ENCODE measurements at places on chromosomes 5 and 9. TPM values are rescaled to one million over a fixed set of nuclear protein-coding genes. Genes with fewer than 3 reads are reported as not detected.
A peak's percentile ranks its signal among the peaks of the same experiment; 100 is the strongest.

- H3K27me3 ChIP-seq = no peaks in the 10 kb centered on the region
- no peaks in the 10 kb centered on the region for H3K4me1 ChIP-seq
- H3K36me3 ChIP-seq = no peaks in the 10 kb centered on the region
- no peak overlapping the region for H3K27ac ChIP-seq
- H3K4me3 ChIP-seq = no peak overlapping the region
- DNase-seq = no peak
Measured at GRCh38 chr9:19446361-19446861, 37.6 kb downstream of the ACER2 start.

DNA sequence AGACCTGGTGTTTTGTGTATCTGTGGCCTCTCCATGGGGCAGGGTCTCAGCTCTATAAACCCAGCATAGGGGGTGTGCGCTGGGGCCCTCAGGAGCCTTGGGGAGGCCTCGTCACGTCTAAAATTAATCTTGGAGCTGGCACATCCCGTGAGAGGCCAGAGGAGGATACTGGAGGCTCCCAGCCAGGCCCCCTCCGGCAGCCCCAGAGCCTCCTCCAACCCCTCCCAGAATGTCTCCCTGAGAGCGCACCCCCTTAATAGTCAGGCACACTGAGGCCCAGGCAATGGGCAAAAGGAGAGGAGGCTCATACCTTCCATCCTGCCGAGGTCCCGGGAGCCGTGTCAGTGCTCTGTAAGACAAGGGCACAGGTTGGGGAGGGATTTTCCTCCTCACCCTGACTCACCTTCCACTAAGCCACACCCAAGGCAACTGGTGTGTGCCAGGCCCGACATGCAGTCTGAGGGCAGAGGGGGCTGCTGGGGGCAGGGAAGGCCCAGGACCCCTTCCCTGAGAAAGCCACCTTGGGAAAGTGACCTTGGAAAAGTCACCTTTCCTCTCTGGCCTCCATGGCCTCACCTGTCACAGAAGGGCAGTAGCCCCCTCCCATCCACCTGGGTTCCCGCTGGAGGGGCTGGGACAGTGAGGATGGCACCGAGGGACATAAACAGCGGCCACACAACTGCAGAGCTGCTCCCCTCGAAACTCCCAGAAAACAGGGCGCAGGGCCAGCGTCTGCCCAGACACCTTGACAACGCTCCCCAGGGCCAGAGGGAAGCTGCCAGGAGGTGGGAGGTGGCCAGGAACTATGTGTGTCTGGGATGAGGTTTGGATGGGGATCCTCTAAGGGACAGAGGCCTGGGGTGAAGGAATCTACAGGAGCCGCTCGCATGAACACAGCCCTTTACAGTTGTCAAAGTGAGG is 2.9 kb downstream of the AK1 start:
- DNase-seq = no peak
- peaks cover 5% of the 10 kb centered on the region for H3K4me1 ChIP-seq
- H3K4me3 ChIP-seq = no peak overlapping the region

DNA sequence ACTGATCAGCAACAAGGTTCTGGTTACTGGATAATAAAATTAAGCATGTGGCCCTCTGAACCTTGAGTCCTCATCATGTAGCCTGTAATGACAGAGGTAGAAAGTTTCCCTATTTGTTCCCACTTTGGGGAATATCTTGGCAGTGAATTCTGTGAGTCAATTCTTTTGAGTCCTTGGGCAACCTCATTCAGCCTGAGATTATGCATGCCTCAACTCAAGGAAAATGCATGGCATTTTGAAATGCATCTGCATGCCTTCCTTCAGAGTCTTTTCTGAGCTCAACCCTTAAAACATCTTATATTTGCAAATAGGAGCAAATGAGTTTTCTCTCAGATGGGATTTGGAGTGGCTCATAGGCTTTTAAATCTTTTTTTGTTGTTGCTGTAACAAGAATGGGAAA is 218.1 kb upstream of the CD180 start:
- no peak overlapping the region for H3K4me3 ChIP-seq
- H3K36me3 ChIP-seq = no peaks in the 10 kb centered on the region
- no peaks in the 10 kb centered on the region for H3K27me3 ChIP-seq
- no peak for DNase-seq
- H3K27ac ChIP-seq = no peak overlapping the region
- H3K4me1 ChIP-seq = no peaks in the 10 kb centered on the region

- H3K4me3 ChIP-seq = no peak overlapping the region
- no peak for DNase-seq
- H3K27me3 ChIP-seq = no peaks in the 10 kb centered on the region
- H3K36me3 ChIP-seq = no peaks in the 10 kb centered on the region
- no peaks in the 10 kb centered on the region for H3K4me1 ChIP-seq
Measured at GRCh38 chr9:114484854-114485443, 20.3 kb downstream of the WHRN start.

GRCh38 chr9:86700629-86701028 is 246.7 kb downstream of the GAS1 start:
- H3K36me3 ChIP-seq = no peaks in the 10 kb centered on the region
- H3K27me3 ChIP-seq = no peaks in the 10 kb centered on the region
- H3K4me3 ChIP-seq = 0 out of 2 replicates have a peak overlapping the region, but pooled peaks have one; percentile 2

DNA sequence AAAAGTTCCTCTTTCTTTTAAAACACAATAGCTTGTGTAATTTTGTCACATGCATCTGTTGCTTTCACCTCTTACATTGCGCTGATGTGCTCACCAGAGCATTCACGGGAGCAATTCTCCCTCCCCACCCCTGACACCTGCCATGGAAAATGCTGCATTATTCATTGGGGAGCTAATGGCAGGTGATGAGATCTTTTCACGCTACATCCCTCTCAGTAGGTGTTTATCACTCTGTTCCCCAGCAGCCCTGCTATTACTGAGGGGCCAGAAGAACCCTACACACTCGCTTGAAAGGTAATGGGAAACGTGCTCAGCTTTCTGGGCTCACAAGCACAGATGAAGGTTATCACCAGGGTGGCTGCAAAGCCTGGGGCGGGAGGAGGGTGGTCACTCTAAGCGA is 398.0 kb downstream of the PSAT1 start:
- no peak overlapping the region for H3K4me3 ChIP-seq
- no peaks in the 10 kb centered on the region for H3K36me3 ChIP-seq

DNA sequence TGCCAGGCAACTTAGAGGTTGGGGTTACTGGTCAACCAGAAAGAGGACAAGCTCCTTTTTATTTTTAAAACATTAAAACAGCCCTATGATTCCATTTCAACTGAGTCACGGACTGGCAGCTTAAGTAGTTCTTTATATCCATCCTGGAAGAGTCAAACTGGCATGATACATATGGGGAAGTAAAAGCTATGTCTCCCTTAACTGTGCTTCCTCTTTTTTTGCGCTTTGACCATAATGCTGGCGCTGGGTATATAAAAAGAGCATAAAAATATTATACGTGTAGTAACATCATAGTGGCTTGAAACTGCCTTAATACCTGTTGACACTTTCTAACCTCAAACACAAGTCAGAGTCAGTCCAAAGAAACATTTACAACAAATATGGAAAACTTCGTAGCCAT is 274.4 kb downstream of the CSNK1G3 start:
- peaks cover 29% of the 10 kb centered on the region for H3K4me1 ChIP-seq
- no peak for DNase-seq
- H3K4me3 ChIP-seq = no peak overlapping the region
- peak overlapping the region; percentile 93 for H3K27ac ChIP-seq

DNA sequence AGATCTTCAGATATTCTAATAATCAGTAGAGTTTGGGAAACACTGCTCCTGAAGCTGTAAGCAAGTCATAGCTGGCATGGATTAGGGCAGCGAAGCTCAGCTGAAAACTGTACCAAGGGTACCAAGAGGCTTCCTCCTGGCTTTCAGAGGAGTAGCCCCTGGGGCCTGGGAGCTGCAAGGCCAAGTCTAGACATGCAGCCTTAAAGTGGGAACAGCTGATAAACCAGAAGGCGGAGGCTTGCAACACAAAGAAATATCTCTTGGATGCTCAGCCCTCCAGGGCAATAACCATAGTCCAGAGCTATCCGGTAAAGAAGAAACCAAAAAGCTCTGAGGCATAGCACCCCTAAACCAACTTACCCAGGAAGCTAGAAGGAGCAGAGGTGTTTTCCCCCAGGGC is 51.5 kb downstream of the MRPS30 start:
- H3K27ac ChIP-seq = no peak overlapping the region
- no peak overlapping the region for H3K4me3 ChIP-seq
- no peaks in the 10 kb centered on the region for H3K36me3 ChIP-seq
- no peaks in the 10 kb centered on the region for H3K4me1 ChIP-seq

DNA sequence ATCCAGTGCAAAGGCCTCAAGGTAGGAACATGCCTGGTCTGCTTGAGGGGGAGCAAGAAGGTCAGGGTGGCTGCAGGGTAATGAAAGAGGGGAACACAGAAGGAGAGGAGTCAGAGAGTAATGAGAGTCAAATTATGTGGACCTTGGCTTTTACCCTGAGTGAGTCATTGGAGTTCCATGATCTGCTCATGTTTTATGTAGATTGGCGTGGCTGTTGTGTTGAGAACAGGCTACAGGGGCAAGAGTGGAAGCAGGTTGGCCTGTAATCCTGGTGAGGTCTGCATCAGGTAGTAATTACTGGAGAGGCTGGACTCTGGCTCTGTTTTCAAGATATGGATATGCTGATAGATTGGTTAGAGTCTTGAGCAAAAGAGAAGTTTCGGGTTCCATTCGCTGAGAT is 177.7 kb upstream of the NR3C1 start:
- DNase-seq = no peak
- no peak overlapping the region for H3K27ac ChIP-seq
- H3K36me3 ChIP-seq = no peaks in the 10 kb centered on the region
- H3K4me1 ChIP-seq = no peaks in the 10 kb centered on the region
- no peak overlapping the region for H3K4me3 ChIP-seq
- no peaks in the 10 kb centered on the region for H3K27me3 ChIP-seq

DNA sequence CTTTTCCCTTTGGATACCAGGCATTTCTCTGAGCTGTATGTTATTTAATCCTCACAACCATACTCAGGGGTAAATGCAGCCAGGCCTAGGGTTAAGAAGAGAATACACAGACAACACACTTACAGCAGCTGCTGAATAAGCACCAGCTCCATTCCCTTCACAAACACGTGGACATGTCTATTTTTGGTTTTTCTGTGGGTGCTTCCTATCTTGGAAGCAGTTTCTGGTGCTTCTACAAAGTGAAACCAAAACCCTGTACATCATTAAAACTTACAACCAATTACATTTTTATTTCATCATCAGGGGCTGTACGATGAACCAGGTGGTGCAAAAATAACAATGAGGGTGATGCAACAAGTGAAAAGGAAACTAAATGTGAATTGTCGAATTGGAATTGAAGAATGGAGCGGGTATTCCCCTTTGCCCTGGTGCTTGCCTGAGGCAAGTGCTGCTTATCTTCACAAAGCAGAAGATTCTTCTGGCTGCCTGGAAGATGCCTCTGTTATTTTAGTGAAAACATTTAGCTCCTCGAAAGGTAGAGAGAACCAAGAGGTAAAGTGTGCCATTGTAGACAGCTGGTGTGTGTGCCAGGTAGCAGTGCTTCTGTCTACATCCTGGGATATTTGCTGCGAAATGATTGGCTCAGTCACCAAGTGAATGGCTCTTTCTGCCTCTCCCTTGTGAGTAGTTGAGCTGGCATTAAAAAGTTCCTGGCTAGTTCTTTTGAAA is 18.6 kb upstream of the IFNB1 start:
- H3K27ac ChIP-seq = no peak overlapping the region
- peak overlapping the region; percentile 28 for H3K4me3 ChIP-seq
- H3K27me3 ChIP-seq = no peaks in the 10 kb centered on the region
- no peaks in the 10 kb centered on the region for H3K4me1 ChIP-seq

DNA sequence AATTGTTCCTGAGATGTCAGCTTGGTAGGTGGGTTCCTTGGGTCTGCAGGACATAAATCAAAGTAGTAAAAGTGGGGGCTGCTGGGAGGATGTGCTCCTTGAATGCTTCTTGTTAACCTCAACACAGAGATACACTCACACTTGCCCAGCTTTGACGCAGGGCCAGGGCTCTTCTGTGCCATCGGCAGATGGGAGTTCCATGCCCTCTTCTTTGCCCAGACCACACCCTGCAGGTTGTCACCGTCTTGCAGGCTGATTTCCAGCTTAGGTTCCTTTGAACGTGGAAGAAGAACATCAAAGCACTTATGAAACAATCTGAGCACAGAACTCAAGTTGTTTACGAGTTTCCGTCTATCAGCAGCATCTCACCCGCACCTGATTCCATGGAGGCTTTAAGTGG is 11.0 kb downstream of the DBH start:
- H3K27ac ChIP-seq = no peak overlapping the region
- no peak for DNase-seq
- no peaks in the 10 kb centered on the region for H3K4me1 ChIP-seq
- no peaks in the 10 kb centered on the region for H3K36me3 ChIP-seq
- H3K4me3 ChIP-seq = no peak overlapping the region

DNA sequence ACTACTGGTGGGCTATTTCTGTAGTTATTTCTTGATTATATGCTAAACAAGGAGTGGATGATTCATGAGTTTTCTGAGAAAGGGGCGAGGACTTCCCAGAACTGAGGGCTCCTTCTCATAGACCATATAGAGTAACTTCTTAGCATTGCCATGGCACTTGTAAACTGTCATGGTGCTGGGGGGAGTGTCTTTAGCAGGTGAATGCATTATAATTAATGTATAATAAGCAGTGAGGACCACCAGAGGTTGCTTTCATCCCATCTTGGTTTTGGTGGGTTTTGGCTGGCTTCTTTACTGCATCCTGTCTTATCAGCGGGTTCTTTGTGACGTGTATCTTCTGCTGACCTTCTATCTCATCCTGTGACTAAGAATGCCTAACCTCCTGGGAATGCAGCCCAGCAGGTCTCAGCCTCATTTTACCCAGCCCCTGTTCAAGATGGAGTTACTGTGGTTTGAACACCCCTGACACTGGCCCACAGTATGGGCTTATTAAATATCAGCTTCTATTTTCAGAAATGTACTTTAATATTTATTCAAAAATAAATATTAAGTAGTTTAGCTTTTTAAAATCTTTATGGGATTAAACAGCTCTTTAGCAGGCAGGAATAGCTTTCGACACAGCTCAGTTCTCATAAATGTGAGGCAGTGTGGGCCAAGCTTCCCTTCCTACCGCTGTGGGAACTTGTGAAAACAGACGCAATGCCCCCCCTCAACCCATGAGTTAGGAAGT is 44.4 kb downstream of the GALNT12 start:
- DNase-seq = no peak
- H3K4me1 ChIP-seq = peaks cover 5% of the 10 kb centered on the region
- H3K36me3 ChIP-seq = no peaks in the 10 kb centered on the region
- H3K27ac ChIP-seq = no peak overlapping the region

- no peak overlapping the region for H3K27ac ChIP-seq
- H3K4me1 ChIP-seq = no peaks in the 10 kb centered on the region
- DNase-seq = no peak
Measured at GRCh38 chr5:171835066-171835465, 49.4 kb downstream of the SMIM23 start.

Gene PDE6A
- total RNA-seq = 0.47 TPM

Gene CENPP
- 24.2 TPM for total RNA-seq

Gene LRRC70
- total RNA-seq = 0.68 TPM

Gene PLK2
- total RNA-seq = 38.8 TPM

Gene BARX1
- not detected for total RNA-seq

Gene TMEM171
- total RNA-seq = not detected

Gene COL23A1
- total RNA-seq = not detected

Gene LHX6
- 6.3 TPM for total RNA-seq

Data from SJCRH30 (cell line).